ENCODE measurements at places on chromosomes 6 and 20.

DNA sequence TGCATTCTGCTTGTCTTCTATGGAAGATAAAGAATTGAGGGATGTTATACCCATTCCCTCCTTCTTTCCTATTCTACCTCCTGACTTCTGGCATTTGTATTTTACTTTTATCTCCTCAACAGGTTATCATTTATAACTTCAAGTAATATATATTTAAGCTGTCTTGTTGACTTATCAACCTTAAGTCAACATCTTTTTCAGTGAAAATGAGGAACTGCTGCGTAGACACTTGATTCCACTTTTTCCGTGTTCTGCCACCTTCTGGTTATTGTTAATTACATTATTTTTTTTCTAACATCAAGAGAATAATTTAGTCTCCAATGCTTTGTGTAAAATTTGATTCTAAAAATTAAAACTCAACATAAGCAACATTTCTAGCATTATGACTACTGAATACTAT lies 107.5 kb downstream of the PRKN start:
- no peak for DNase-seq

- no peak for DNase-seq
Observed at GRCh38 chr6:159074876-159075275, 30.1 kb upstream of the TAGAP start.

- peak; percentile 63 for DNase-seq
Observed at GRCh38 chr20:16803965-16804792, 56.0 kb downstream of the OTOR start.

GRCh38 chr20:32191873-32192272 lies 15.7 kb downstream of the PLAGL2 start:
- no peak for DNase-seq

DNA sequence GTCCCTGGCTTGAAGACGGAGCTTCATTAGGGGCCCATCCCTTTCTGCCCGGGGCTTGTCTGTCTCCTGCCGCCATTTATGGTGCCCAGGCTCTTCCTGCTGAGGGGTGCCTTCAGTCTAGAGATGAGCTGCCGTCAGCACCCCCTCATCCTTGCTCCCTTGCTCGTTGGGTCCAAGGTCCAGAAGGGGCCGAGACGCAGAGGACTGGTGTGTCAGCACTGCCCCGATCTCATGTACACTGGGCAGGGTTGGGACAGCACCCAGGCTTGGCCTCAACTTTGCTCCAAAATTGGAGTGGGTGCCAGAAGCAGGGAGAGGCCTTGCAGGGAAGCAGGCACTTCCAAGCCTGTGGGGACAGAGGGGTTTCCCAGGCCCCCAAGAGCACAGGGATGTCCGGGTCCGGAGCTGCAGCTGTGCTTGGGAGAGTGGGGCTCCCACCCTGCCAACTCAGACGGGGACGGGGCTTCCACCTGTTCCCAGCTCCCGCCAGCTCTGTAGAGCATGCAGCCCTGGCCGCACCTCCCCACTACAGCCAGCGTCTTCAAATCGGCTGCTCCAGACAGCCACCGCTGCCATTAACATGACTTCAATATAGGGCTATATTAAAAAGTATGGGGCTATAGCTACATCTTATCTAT lies 488.8 kb downstream of the TENT5A start:
- DNase-seq = no peak

DNA sequence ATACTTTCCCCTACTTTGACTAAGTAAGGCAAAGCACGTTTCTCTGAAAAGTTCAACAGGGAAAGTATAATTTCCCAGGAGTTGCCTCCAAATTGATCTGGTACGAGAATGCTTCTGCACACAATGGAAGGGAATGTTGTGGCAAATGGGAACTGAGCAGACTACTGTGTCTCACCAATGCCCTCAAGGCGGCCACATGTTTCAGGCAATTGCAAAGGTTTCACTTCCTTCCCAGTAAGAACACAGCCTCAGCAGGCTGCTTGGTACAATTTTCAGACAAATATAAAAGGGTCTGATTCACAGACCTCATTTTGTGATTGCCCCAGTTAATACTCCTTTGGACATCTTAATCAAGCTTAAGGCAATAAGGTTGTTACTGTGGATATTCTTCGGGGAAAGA lies 71.2 kb downstream of the KIAA0319 start:
- peak; percentile 65 for DNase-seq

DNA sequence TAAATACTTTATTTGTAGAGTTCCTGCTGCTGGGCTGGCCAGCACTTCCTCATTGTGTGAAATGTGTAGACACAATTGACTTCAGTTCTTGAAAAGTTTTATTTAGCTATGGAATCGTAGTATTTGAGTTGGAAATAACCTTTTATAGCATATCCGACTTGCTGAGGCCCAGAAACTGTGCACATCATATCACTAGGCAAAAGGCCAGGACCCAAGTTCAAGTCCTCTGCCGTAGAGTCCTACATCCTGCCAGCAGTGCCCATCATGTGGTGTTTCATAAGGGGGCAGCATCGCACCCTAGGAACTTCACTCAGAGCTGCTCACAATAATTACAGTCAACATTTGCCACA lies 207.7 kb upstream of the SNX9 start:
- peak; percentile 31 for DNase-seq

GRCh38 chr6:150573041-150573681 lies 26.5 kb upstream of the PLEKHG1 start:
- DNase-seq = no peak

DNA sequence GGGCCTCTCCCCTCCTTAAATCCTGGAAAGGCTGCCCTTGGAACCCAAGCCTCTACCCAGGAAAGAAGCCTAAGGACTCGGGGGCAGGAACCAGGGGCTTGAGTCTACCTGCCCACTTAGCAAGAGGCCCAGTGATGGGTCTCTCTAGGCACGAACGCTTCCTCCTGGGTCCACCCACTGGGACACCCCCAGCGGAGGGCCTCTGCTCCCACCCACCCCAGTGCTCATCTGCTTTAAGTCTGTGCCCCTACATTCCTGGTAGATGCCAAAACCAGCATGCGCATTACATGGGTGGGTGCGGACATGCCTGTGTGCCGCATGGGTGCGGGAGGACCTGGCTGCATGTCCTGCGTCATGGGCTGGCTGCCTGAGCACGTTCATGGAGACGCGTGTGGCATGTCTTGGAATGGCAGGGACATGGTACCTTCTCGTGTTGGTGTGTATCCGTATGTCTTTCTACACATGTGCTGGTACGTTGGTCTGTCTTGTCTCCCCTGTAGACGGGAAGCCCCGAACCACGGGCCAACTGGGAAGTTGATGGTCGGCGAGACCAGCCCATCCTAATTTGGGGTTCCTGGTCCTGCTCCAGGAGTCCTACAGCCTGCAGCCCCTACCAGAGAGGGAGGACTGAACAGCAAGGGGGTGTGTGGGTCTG lies 29.3 kb downstream of the SNPH start:
- DNase-seq = no peak

- no peak for DNase-seq
Observed at GRCh38 chr6:163254341-163254835, 160.1 kb upstream of the QKI start.

GRCh38 chr6:72826744-72827438 lies 205.0 kb downstream of the KCNQ5 start:
- DNase-seq = no peak
